Esophagus muscularis mucosa (tissue), 4 donors: ENCODE measurements at places on chromosomes 16 and 17. TPM values are rescaled to one million over a fixed set of nuclear protein-coding genes. Genes with fewer than 3 reads are reported as not detected.

DNA sequence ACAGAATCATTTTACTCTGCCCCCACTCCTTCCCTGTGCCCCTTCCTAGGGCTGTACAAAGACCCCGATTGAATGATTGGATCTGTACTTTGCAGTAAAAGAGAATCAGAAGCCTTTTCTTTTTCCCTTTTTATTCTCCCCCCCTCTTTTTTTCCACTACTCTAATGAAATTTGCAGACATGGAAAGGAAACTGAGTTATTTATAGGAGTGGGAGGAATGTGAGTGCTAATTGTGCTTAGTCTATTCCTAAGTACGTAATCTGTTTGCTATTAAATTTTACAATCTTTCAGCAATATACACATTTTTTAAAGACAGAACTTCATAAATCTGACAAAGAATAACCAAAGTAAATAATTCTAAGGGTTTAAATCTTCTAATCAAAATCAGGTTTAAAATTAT, 314.3 kb downstream of the MAP2K6 start:
- DNase-seq, result no peak

GRCh38 chr17:60392845-60393702, 1.1 kb upstream of the USP32 start:
- DNase-seq, result no peak

DNA sequence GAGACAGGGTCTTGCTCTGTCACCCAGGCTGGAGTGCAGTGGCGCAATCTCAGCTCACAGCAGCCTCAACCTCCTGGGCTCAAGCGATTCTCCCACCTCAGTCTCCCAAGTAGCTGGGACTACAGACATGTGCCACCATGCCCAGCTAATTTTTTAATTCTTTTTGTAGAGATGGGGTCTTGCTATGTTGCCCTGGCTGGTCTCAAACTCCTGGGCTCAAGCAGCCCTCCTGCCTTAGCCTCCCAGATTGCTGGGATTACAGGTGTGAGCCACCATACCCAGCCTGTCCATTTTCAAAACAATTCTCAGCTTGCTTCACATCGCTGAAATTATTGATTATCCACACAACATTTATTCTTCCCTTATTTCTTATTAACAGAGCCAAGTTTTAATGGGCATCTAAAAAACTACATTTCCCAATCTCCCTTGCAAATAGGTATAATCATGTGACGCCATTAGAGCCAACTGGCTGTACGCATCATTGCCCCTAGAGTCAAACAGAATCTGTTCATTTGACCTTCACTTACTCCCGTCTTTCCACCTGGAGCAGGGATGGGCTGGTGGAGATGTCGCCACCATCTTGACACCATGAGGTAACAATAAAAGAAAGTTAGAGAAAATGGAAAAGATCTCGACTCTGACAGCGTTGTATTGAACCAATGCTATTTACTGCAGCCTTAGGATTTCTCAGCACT, 148.0 kb upstream of the FOXF1 start:
- DNase-seq, result no peak

GRCh38 chr17:82943751-82944150, 103.9 kb upstream of the ZNF750 start:
- DNase-seq, result no peak

- no peak for DNase-seq
Measured at GRCh38 chr17:5241861-5242671, 7.4 kb upstream of the SCIMP start.

- DNase-seq, result no peak
Measured at GRCh38 chr16:2953706-2954627, 10.1 kb upstream of the KREMEN2 start.

PAM16 gene
- total RNA-seq, result 38.6 TPM

SYCE1L gene
- 0.57 TPM for total RNA-seq

WWP2 gene
- total RNA-seq, result 21.9 TPM

PTX4 gene
- not detected for total RNA-seq

PERCC1 gene
- total RNA-seq, result not detected

KIFC3 gene
- total RNA-seq, result 54.7 TPM

DPEP3 gene
- not detected for total RNA-seq

CACNA1H gene
- total RNA-seq, result 225 TPM

CCDC200 gene
- total RNA-seq, result not detected
